ENCODE measurements at places on chromosomes 1 and 21.

GRCh38 chr1:89918794-89919155 is 76.1 kb upstream of the ZNF326 start:
- DNase-seq: no peak

GRCh38 chr1:107572674-107573211 is 392.2 kb downstream of the VAV3 start:
- DNase-seq: peak; percentile 80

- DNase-seq: no peak
Observed at GRCh38 chr21:25409978-25410377, 197.3 kb downstream of the MRPL39 start.

DNA sequence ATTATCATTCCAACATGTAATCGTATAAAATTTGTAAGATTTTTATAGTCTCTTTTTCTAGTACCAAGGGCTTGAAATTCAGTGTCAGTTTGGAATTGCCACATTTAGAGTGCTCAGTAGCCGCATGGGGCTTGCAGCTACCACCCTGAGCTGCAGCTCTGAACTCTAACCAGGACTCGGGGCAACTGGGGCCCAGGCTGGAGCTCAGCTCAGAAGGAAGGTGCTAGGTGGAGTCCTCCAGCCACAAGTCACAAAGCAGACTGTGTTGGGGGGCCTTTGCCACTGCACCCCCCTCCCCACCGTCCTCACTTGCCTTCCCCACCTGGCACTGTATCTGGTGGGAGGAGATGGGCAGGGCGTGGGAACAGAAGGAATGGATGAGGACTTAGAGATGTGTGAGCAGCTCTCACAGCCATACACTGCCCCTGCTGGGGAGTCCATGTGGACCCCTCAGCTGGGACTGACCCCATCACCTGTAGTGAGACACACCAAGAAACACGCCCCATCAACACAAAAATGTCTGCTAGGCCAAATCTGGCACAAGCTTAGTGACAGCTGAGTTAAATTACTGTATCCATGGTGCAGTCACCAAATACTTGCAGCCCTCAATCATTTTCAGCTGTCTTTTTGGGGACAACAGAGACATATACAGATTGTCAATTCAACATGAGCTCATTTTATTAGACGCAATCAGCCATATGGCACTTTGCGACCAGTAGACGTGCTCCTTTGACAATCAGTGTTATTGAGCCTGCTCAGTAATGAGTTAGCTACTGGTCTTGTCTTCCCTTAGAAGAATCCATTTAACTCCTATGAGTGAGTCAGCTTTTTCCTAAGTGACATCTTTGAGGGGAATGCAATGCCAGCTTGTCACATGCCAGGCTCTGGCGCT is 241.7 kb upstream of the RAB4A start:
- DNase-seq: no peak

DNA sequence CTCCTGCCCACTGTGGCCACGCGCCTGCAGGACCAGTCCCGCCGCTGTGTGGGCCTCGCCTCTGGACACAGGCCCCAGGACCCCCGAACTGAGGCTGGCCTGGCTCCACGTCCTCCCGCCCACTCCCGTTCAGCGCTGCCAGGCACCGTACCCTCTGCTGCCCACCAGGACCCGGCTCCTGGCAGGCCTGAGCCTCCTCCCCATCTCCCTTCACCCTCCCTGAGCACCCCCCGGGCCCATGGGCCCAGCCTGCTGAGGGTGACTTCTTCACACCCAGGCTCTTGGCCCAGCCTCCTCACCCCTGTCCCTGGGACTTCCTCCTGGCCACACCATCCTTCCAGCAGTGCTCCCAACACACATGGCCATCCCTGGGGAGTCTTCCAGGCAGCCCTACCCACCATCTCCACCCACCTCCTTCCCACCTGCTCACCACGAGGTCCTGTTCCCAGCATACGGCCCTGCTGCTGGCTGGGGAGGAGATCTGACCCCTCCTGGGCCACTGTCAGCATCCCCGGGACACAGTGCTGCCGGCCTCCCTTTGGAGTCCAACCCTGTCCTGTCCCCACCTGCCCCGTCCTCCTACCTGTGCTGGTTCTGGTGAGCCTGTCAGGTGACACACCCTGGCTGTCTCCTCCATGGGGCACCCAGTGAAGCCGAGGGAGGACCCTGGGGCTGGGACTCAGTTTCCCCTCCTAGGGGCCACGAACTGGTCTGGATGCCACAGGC is 53.7 kb downstream of the SLX9 start:
- DNase-seq: no peak

- no peak for DNase-seq
Observed at GRCh38 chr1:8679929-8680663, 137.3 kb downstream of the RERE start.

DNA sequence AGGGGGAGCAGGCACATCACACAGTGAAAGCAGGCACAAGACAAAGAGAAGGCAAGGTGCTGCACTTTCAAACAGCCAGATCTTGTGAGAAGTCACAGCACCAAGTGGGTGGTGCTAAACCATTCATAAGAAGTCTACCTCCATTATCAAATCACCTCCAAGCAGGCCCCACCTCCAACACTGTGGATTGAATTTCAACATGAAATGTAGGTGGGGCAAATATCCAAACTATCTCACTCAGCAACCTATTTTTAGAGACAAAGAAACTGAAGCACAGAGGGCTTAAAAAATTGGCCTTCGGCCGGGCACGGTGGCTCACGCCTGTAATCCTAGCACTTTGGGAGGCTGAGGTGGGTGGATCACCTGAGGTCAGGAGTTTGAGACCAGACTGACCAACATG is 90.4 kb downstream of the UBE2U start:
- DNase-seq: no peak

- no peak for DNase-seq
Observed at GRCh38 chr1:28631713-28632112, 11.2 kb downstream of the TAF12 start.

DNA sequence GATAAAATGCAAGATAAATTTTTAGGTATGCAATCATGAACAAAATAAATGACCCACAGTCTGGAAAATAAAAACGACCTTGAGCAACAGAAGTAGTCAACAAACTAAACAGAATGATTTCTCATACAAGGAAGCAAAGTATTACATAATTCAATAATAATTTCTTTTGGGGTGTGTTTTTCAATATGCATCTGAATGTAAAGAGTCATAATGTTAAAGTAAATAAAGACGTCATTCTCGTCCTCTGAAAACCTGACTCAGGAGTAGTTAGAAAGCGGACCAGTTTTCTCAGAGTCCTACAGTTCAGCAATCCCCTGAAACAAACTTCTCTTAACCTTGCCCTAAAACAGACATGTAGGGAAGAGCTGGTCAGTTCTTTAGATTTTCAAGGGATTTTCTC is 18.6 kb downstream of the CDC42BPA start:
- DNase-seq: no peak

DNA sequence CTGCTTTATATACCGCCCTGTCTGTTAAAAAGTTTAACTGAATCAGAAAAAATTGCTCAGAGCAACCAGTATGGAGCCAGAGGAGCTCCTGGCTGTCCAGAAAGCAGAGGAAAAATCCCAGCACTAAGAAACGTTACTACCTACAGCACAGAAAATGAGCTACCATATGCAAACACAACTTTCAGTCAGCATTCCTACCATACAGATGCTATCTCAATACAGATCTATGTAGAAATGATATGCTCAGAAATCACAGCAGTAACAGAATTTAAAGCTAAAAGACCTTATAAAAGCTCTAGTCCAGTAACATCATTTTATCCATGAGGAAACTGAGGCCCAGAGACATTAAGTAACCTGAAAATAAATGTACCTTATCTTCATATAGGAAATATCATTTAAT is 38.7 kb downstream of the PCNX2 start:
- DNase-seq: no peak

- DNase-seq: no peak
Observed at GRCh38 chr1:30569384-30569783, 154.0 kb downstream of the MATN1 start.

DNA sequence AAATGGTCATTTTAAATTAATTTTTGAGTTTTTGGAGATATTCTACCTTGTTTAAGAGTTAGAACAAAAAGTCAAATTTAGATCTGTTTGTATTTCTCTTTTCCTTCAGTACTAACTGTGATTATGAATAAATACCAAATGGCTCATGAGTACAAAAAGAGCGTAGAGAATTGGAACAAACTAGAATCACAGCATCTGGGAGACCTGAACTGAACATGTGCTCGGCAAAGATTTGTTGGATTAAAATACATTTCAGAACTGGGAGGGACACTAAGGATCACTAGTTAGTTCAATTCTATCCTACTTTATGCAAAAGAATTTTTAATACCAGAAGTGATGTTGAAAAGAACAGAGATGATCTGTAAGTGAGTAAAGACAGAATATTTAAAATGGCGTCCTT is 19.5 kb downstream of the OLFM3 start:
- no peak for DNase-seq
